H9 (cell line): ENCODE measurements at places on chromosomes 2 and 18.

- no peak for DNase-seq
Observed at GRCh38 chr2:119756837-119757236, 2.9 kb upstream of the PTPN4 start.

- no peak for DNase-seq
Observed at GRCh38 chr2:23912054-23912453, 14.9 kb downstream of the ATAD2B start.

DNA sequence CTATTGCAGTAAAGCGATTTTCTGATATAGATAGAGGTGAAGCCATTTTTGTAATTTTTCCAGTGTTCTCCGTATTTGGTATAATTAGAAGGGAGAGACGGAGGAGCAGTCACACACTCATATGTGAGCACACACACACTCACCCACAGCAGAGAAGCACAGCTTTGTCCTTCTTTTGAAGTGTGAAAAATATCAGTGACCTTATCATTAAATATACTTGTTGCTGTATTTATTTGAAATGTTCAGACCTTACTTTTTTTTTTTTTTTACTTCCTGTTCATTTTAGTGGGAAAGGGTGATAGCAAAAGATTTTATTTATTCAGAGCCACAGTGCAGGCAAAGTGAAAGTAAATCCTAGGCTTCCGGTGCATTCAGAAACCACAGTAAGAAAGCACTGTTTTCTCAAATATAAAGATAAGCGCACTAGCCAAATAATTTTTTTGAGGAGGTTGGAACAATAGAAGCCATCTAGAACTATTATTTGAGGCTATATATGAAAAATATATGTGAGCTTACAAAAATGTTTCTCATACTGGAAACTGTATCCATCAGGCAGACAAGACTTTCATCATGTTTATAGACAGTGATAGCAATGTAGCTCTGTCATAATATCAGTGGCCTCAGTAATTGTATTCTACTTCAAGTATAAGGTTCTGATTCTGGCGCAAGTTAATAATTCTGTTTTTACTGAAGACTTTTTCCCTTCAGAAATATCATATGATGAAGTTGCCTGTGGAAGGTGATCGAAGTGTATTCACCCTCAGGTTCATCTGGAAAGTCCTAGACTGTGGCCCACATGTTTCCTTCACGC is 37.2 kb downstream of the TSHZ1 start:
- no peak for DNase-seq

DNA sequence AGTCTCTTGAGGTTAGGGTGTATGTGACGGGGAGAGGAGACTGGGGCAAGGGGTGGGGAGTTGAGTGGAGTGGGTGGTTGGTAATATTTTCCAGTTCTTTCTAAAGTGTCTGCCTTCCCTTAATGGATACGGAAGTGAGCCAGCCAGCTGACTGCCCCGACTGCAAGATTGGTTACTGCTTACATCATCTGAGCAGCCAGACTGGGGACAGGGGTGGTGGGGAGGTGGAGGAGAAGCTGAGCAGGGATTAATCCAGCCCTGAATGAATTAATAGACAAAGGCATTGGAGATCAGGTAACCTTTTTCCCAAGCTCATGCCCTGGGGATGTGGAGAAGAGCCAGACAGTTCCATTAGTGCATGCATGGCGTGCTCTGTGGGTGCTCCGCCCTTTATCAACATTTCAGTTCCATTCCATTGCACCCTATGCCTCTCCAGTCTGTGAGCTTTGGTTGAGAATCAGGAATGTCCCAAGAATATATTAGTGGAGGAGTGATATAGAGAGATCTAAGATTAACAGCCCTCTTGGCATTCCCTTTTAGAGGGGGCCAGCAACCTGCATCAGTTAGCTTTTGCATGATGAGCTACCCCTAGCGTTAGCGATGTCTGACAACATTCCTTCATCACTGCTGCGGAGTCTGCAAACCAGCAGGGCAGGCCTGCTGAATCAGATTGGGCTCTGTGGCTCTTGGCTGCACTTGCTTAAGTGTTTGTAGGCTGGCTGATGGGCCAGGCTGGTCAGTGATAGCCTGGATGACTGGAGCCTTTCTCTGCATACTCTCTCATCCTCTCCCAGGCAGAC is 67.4 kb downstream of the TNP1 start:
- peak; percentile 52 for DNase-seq

GRCh38 chr2:11279398-11279797 is 65.0 kb downstream of the ROCK2 start:
- DNase-seq, result no peak

DNA sequence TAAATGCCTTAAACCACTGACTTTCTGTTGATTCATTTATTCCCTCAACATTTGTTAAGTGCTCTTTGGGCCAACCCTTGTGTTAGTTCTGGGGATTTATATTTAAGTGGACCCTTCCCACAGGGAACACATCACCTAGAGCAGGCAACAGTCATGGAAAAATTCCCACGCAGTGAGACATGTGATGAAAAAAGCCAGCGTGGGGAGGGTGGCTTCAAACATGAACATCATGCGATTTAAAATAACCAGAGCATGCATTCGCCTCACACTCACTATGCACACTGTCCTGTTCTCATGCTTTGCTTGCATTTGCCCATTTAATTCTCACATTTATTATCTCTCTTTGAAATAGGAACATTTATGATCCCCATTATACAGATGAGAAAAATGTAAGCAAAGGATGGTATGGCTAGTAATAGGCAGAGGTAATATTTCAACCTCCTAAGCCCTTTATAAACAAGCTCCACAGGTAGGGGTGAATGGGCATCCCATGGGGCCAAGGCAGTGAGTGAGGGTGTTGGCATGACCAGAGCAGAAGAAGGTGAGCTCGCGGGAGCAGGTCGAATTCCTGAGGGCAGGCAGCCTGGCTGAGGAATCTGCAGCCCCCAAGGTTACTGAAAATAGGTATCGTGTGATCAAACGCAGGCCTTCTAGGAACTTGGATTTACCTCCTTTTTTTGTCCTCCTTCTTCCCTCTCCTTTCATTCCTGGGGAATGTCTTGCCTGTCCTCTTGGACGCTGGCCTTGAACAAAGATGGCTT is 297.8 kb downstream of the MYCN start:
- DNase-seq, result no peak

DNA sequence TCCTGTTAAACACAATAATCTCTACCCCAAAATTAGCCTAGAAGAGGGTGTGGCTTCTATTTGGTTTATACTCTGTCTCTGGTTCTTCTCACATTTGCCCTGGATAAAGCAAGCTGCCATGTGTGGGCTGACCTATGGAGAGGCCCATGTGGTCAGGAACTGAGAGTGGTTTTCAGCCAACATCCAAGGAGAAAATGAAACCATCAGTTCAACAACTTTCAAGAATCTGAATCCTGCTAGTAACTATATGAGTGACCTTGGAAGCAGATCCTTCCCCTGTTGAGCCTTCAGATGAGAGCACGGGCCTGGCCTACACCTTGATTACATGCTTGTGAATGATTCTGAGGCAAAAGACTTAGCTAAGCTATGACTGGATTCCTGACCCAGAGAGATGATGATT is 11.5 kb upstream of the TRIB2 start:
- no peak for DNase-seq

DNA sequence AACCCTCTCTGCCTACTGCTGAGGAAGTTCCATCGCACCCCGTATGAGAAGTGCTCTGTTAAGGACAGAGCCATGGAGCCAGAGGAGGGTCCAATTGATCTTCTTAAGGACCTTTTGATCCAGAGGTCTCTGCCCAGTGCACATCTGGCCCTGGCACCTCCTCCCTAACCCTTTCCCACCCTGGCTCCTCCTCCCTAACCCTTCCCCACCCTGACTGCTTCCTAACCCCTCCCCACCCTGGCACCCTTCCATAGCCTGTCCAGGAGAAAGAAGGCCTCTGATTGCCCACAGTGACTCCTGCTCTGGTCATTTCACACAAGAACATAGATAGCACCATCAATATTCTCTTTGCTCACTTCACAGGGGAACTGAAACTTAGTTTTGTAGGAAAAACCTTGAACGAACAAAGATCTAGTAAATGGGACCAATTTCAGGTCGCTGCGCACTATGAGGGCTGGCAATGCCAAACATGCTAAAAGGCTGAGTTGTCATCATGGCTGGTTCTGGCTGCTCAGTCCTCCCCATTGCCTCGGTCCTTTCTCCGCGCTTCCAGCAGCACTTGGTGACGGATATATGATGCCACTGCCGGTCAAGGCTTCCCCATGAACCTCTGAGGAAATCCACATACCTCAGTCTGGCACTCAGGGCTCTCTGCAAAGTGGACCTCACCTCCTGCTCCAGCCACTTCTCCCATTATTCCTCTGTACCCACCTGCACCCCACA is 49.2 kb downstream of the PKDCC start:
- no peak for DNase-seq

DNA sequence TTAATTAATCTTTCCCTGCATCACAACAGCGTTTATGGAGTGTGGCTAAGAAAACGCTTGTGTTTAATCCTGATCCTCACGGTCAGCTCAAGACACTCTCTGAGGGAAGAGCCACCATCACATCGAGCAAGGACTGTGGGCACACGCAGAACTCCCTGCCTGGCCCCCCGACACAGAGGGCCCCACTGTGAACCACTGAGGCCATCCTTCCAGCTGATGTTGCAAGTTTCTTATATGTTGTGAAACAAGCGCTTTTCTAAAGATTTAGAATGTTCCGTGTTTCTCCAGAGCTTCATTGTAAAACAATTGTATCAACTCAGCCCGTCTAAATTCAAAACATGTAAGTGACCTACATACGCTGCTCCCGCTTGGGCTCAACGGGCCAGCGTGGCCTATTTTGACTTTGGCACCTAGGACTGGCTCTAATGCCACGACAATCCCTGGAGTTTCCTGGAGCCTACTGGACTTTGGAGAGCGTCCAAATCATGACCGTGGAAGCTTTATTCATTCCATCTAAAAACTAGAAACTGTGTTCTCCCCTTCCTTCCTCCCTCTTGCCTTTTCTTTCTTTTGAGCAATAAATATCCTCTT is 34.9 kb downstream of the SERPINE2 start:
- DNase-seq, result no peak

DNA sequence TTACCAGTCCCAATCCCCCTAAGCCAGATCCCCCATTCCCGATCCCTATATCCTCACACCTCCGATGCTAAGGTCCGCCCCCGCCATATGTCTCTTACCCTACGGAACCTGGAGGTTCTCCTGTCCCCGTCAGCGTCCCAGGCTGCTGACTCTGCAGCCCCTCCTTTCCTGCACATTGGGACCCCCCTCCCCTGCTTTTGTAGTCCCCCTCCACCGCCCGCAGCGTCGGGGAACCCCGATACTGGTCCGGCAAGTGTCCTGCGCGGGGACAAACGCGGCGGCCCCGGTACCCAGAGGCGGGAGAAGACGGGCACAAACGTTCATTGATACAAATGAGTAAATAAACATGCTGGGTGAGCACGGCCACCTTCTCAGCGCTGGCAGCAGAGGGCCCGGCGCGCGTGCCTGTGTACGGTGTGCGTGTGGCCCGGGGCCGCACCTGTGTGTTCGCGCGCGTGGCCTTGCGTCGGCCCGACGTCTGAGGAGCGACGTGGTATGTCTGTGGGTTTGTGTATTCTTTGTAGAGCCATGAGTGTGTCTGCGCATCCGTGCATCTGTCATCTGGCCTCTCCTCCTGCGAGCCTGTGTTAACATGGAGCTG is 2.0 kb upstream of the CYP26B1 start:
- no peak for DNase-seq
